Brain pericyte (primary cell): ENCODE measurements at places on chromosomes 2 and 18.

DNA sequence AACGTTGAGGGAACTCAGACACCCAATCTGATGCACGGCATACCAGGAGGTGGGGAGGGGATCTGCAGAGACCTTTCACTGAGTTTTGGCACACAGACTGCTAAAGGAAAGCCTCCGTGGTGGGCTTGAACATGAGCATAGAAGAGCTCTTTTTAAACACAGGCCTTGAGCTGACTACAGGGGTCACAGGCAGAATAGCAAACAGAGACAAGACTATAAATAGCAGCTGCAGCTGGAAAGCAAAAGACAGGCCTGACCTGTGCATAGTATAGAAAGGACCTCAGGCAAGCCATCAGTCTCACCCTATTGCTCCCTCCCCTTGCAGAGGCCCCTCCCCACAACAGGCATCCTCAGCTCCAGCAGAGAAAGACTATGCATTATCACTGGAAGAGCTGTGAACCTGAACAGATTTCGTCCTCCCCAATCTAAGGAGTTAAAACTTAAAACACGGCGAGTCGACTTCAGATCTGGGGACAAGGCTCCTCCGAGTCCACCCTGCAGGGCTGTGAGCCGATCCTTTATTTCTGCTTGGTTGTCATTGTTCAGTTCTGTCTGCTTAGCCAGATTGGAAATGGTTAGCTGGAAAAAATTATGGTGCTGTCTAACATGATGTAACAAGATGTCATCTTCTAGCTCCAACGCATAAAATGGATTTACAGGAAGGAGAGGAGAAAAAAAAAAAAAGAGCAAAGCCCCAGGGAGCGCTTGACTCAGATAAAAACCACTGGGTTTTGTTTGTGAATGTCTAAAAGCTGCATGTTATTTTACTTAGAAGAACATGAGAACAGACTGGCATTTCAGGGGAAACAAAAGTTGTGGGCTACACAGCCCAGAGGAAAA, 25.2 kb upstream of the LCLAT1 start:
- peak; percentile 59 for DNase-seq

GRCh38 chr2:115214050-115214449, 771.6 kb downstream of the DPP10 start:
- no peak for DNase-seq

DNA sequence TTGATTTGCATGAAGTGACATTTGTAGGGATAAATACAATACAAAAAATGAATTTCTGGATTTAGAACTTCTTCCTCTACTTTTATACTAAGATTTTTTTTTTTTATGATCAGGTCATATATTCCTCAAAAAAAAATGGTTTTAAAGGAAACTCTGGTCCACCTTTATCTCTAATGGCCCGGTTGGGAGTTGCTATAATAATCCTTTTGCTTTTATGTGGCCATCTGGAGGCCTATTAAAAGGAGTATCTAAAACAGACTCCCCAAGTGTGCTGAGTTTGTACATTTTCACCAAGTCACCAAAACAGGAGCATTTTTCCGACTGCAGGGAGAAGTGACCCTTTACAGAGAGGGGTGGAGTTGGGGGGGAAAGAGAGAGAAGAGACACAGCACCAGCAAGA, 329.2 kb upstream of the FIGN start:
- DNase-seq = no peak

DNA sequence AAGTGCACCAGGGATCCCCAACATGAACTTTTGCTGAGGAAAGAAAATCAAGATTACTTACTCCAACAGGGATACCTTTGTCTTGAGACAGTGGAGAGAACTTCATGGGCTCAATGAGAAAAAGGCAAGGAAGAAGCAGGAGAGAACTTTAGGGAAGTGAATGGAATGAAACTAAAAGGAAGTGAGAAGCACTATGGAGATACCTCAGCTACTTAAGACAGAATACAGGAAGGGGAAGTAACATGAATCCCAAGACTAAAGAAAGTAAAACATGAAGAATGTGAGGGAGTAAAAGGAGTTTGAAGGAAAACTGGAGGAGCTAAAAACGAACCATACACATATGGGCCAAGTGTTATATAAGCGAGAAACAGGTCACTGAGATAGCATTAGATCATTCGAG, 32.4 kb upstream of the ACTR3 start:
- DNase-seq = no peak

DNA sequence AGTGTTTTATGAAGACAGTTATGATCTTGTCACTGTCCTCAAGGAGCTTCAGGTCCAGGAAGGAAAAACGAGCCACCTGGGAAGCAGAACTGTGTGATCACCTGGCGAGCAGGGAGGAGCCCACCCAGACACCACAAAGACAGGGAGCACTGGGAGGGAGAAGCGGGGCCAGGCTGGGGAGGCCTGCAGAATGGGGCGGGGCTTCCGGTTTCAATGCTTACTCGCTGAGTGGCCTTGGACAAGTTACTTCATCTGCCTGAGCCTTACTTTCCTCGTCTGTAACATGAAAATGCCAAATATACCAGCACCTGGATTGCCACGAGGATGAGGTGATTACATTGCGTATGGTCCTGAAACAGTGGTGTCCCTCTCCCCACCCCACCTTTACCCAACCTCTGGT, 227.5 kb downstream of the ANKRD30B start:
- DNase-seq = no peak

- DNase-seq = no peak
These were observed 33.2 kb upstream of the REEP1 start for GRCh38 chr2:86370579-86370978.

GRCh38 chr18:31884020-31884419, 58.9 kb downstream of the TRAPPC8 start:
- DNase-seq = no peak

GRCh38 chr2:224775647-224776046, 59.5 kb upstream of the CCDC195 start:
- no peak for DNase-seq

GRCh38 chr18:25456334-25457010, 104.5 kb upstream of the ZNF521 start:
- no peak for DNase-seq

- DNase-seq = no peak
These were observed 78.4 kb downstream of the LIMS1 start for GRCh38 chr2:108612514-108613183.

GRCh38 chr2:48122166-48122565, 215.9 kb upstream of the FBXO11 start:
- no peak for DNase-seq

DNA sequence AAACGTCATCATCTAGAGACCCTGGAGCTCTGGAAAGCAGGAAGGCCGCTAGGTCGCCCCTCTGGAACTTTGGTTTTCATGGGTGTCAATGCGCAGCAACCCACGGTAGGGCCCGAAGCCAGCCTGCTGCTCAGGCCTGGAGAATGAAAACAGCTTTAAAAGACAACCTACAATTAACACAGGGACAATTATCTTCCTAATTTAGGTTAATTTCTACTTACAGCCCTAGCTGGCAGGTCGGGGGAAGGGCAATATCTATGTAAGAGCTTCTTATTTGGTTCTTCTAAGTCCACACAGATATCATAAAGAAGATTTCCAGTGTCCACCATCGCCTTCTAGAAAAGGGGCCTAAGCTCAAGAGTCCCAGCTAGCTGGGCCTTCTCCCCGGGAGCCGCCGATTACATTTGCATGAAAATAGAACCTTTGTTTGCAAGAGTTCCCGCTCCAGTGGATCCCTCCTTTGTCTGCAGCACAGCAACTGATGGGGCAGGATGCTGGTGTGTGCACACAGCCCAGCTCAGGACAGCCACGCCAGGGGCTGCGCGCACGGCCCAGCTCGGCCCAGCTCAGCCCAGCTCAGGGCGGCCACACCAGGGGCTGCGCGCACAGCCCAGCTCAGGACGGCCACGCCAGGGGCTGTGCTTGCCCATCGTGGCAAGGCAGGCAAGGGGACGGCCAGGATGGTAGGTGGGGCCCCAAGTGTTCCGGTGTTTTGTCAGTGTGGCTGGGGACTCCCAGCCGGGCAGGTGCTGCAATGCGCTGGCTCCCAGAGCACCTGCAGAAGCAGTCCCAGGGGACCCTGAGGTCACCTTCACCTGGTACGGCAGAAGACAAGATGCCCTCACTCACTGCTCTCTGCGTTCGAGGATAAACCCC, 109.1 kb downstream of the HDAC4 start:
- DNase-seq = no peak

DNA sequence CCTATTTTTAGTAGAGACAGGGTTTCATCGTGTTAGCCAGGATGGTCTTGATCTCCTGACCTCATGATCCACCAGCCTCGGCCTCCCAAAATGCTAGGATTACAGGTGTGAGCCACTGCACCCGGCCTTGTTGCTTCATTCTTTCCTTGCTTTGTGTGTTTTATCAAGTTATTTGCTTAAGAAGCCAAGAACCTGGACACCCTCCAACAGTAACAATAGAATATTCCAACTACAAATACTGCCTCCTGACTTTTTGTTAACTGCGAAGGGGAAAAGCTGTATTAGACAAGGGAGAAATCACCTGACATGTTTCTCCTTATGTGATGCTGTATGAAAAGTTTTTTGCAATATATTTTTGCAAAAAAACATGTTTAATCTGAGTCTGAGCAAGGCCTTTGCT, 297.2 kb downstream of the NCKAP5 start:
- DNase-seq = no peak
